Fibroblast of skin of right quadriceps (primary cell): ENCODE measurements at places on chromosomes 5 and 9.

- DNase-seq: no peak
Observed at GRCh38 chr5:122333564-122333963, 21.5 kb downstream of the SNCAIP start.

- DNase-seq: no peak
Observed at GRCh38 chr5:989961-990530, 18.6 kb upstream of the NKD2 start.

DNA sequence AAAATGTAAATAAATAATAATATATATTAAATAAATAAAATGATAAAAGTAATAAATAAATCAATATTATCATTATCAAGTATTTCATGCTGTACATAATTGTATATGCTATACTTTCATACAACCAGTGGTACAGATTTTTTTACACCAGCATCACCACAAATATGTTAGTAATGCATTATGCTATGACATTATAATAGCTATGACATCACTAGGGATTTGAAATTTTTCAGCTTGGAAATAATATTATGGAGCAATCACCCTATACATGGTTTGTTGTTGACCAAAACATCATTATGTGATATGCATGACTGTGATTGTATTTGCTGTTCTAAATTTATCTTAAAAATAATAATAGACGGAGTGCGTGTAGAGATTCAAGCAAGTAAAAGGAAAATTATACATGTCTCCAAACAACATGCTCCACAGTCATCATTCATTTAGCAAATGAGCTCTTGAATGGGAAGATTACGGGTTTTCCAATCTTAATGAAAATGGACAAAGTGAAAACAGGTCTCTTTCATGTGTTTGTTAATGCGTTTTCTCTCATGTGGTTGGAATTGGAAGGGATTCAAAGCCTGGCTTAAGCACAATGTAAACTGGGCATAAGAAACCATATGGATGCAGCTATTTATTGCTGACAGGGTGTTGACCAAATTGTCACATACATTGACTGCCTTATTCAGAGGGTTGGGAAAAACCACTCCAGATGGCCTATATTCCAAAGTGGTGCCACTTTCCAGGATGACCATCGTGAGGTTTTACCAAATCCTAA, 643.0 kb upstream of the RGMB start:
- DNase-seq: peak; percentile 24

DNA sequence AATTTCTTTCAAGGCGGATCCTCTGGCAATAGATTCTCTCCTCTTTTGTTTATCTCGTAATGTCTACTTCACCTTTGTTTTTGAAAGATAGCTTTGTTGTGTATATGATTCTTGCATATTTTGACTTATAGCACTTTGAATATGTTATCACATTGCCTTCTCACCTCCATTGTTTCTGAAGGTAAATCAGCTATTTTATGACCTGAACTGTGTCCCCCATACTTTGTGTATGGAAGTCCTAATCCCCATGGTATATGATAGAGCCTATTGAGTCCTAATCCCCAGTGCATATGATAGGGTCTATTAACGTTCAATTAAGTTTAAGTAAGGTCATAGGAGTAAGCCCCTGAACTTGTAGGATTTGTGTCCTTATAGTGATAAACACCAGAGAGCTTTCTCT, 910.2 kb upstream of the NUDT12 start:
- no peak for DNase-seq

DNA sequence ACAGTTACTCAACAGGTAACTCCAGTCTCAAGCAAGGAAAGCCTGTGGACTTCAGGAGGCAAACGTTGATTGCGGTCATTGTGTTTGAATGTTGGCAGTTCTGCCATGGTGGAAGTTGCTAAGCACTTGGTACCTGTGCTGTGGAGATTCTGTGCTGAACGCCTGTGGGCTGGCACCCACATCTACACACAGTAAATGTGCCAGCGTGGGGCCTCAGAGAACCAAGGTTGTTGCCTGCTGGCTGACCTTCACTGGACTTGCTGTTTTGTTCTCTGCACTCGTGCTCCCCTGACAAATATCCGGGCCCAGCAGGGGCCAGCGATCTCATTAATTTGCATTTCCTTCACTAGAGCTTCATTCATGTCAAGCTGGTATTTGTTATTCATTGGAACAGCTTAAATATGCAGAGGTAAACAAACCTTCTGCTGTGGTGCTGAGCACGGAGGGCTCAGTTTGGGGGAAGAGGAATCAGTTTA, 141.8 kb downstream of the PRKACG start:
- no peak for DNase-seq

DNA sequence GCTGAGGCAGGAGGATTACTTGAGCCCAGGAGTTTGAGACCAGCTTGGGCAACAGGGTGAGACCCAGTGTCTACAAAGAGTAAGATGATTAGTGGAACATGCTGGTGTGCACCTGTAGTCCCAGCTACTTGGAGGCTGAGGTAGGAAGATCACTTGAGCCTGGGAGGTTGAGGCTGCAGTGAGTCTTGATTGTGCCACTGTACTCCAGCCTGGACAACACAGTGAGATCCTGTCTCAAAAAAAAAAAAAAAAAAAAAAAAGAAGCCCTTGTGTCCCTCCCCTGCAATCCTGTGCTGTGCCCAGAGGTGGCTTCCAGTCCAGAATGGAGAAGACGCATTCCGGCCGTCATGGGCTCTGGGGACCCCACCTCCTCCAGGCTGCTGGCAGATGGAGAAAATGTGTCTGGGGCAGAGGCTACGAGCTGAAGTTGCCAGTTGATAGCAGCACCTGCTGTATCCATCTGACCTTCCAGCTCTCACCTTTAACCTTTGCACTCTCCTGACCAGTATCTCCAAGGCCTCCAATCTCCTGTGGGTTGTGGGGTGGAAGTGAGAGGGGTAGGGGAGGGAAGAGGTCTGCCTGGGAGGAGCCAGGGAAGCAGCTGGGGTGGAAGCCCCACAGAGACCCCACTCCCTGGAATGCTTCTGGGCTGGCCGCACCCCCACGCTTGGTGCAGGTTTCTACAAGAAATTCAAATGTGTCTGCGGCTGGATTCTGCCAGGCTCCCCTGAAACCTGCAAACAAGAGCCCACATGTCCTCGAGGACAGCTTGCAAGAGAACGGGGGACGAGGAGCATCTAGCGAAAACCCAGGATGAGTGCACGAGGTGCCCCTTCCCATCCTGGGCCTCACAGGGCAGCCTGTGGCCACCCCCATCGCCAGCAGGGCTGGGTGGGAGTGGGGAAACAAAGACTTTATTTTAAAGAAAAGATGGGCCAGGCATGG, 148.3 kb upstream of the IER5L start:
- no peak for DNase-seq

- peak; percentile 51 for DNase-seq
Observed at GRCh38 chr5:135576075-135576599, 2.7 kb downstream of the CXCL14 start.

GRCh38 chr9:136394312-136395019, 5.5 kb downstream of the SNAPC4 start:
- DNase-seq: no peak

DNA sequence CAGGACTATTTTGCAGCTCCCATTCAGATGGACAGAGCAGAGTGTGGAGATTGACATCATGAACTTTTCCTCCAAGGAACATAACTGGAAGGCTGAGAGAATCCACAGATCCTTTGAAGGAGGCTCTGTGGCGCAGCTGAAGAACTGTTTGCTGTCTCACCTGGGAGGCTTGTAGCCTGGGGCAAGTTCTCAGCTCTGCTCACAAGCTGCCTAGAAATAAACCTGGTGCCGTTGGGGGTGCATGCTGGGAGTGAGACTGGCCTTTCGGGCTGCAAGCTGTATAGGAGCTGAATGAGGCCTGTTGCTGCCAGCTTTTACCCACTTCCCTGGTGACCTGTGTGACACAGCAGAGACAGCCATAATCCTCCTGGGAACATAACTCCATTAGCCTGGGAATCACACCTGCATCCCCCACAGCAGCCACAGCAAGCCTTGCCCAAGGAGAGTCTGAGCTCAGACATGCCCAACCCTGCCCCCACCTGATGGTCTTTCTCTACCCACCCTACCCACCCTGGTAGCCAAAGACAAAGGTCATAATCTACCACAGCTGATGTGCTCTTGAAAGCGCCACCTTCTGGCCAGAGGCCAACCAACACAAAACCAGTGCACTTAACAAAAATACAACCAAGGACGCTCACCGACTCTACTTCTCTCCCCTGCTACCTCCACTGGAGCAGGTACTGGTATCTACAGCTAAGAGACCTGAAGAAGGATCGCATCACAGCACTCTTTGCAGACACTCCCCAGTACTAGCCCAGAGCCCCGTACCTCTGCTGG, 205.1 kb upstream of the MRPS30 start:
- no peak for DNase-seq

DNA sequence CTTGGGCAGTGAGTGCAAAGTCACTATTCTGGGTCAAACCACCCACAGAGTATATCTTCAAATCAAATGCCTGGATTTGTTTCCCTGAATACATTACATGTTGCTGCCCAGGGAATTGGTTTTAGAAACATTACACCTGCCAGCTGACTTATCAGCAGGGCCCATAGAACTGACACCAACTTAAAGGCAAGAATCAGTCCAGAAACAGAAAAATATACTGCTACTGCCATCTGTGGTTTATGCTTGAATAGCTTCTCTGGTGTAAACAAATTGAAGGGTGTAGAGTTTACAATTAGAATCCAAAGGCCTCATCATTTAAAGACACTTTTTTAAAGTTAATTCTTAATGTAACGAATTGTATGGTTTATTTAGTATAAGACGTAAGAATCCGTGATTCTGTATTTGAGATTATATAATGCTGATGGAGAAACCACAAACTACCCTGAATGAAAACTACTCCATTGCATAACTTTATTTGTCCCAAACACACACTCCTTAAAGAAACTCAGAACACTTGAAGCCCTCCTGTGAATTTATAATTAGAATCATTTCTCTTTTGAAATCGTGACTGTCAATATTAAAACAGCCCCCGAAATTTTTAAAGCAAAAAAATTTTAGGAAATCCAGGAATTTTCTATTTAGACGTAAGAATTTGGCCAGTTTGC, 6.2 kb downstream of the NR6A1 start:
- DNase-seq: no peak
